Right lung (tissue), 10 donors: ENCODE measurements at places on chromosomes 2 and 18. TPM values are rescaled to one million over a fixed set of nuclear protein-coding genes. Genes with fewer than 3 reads are reported as not detected.

- no peak for DNase-seq
Observed at GRCh38 chr2:222866358-222866960, 5.6 kb downstream of the ACSL3 start.

DNA sequence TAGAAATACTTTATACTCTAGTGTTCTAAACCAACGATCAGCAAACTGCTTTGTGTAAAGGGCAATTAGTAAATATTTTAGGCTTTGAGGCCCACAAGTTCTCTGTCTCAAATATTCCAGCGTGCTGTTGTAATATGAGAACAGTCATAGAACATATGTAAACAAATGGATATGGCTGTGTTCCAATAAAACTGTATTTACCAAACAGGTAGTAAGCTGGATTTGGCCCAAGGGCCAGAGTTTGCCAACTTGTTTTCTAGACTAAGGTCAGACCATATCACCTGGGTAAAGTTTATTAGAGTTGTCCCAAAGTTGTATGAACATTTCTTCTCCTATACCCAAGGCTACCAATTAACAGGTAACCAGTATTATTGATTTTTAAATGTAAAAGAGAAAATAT is 303.2 kb upstream of the MC4R start:
- DNase-seq = no peak

- DNase-seq = no peak
Observed at GRCh38 chr2:97740590-97741182, 27.3 kb downstream of the ZAP70 start.

DNA sequence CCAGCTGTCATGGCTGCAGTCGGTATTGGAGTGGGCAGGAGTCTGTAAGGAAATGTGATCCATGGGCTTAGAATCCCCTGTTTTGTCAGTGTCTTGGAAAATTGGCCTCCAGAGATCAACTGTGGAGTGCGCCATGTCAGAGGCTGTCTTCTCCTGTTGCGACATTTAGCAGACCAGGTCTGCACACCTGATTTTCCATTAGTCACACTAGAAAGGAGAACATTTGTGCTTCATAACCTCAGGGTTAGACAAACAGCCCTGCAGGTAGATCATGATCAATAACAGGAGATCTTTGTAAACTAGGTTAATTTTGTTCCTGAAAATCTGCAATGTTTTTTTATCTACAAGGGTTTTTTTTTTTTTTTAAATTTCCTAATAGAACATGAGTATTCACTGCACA is 28.0 kb downstream of the LDLRAD4 start:
- DNase-seq = no peak

DNA sequence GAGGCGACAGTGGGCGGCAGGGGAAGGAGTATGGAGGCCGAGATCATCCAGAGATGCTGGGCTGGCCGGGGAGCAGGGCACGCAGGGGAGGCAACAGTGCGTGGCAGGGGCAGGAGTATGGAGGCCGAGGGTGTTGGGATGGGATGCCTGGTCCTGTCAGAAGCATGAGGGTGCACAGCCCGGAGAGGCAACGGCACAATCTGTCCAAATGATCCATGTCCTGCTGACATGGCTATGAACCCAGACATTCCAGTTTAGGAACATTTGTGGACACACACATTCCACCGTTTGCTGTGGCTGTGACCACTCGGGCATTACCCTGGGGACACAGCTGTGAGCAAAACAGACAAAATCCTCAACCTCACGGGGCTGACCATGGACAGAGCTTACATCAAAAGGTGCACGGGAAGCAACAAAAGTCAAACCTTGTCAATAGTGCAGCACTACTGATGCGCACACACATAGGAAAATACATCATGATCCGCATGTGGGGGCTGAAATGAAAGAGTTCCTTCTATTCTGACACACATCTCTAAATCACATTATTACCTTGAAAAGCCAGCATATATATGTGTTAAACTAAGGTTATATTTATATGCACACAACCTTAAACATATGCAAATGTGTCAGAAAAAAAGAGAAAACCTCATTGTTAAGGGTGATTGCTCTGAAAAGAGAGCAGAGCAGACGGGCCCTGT is 144.0 kb upstream of the GPC1 start:
- no peak for DNase-seq

- no peak for DNase-seq
Observed at GRCh38 chr2:106759966-106760365, 126.0 kb downstream of the ST6GAL2 start.

DNA sequence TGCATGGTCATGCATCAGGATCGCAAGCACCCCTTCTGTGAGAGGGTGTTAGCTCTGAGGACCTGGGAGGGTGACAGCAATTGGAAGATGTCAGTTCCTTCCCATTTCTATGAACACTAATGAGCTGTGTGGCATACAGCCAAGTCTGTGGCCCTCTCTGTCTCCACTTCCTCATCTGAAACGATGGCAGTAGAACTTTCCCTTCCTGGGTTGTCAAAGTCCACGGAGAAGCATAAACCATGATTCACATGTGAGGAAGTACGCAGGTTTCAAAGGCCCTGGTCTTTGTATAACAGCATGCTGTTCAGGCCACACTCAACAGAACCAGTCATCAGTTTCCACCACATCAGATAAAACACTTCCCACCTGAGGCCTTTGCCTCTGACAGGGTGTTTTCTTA is 167.4 kb upstream of the RAB6C start:
- DNase-seq = peak; percentile 11

DNA sequence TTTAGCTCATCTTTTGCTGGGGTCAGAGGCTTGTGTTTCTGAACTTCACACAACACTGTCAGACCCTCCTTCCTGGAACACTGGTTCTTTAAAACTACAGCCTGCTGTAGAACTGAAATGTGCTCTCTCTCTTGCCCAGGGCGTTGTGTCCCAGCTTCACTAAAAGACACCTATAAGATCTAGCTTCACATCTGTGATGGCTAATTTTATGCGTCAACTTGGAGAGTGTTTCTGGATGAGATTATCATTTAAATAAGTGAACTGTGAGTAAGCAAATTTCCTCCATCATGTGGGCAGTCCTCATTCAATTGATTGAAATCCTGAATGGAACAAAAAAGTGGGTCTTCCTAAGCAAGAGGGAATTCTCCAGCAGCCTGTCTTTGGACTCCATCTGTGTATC is 140.3 kb downstream of the OSR1 start:
- DNase-seq = no peak

DNA sequence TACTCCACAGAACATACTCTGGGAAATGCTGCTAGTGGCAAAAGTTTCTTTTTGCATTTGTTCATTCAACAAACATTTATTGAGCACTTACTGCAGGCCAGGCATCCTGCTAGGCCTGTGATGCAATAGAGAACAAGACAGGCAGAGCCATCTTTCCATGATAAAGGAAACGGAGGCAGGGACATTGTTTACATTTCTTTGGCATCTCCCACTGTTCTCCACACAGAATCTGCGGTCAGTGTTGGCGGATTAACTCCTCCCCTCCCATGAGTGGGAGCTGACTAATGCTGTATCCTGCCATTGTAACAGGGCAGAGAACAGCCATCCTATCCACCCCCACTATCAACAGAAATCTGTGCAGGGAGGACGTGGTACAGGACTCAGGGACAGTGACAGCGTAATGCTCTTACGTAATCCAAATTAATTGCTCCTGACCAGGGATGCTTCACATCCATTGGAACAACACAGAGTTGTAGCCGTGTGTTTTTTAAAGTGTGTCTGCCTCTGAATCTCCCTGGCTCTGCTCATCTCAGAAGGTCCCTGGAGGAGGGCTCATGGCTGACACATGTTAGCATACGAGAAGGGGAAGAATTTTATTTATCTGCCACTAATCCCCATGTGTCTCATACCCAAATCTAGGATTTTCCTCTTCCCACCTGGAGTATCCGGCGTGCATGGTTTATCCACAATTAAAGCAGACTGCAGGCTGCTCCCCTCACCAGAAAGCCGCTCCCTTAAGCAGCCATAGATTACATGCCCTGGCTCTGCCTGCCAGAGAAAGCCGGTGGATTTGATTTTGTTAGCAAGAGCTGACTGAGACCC is 32.3 kb downstream of the STEAP3 start:
- DNase-seq = no peak

CHRNA1 gene
- polyA plus RNA-seq = 6.2 TPM

- no peak for DNase-seq
Observed at GRCh38 chr2:241848761-241849615, 9.7 kb downstream of the PDCD1 start.

DNA sequence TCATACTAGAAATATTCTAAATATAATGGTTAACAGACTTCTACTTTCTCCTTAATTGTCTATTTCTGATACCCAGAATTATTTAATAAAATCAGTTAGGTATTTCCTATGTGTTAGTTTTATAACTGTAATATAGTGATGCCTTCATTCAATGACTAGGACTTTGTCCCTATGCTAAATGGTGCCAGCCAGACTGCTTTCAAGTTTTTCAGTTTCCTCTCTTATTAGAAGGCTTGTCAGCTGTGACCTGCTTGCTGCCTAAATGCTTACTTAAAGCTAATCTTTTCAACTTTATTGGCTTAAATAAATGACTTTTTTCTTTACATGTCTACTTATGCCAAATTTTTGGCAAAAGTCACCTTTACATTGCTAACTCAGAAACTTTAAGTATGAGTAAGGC is 30.7 kb downstream of the BAZ2B start:
- DNase-seq = no peak

LHCGR gene
- polyA plus RNA-seq = 0.13 TPM

DNA sequence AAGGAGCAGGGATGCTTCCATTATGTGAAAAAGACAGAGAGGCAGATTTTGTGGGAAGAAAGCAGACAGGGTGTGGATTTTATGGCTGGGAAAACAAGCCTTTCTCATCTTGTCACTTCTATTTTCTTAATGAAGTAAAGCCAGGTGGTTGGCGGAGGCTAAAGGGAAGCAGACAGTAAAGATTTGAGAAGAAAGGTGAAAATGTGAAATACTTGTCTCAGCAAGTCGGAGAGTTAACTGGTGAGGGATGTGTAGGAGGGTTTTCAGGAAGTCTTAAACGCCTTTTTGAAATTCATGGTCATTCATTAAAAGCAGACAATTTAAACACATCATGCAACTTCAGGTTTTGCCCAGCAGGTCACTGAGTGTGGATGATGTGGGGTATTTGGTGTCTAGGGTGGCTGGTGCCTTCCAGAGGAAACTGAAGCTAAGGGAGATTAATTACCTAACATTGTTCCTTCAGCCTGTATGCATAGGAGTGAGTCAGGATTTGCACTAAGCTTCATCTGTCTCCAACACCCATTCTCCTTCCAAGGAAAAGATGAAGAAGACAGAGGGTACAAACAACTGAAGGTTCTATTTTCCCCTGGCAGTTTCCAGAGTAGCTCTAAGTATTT is 20.7 kb downstream of the SLC14A2 start:
- no peak for DNase-seq

NBEAL1 gene
- polyA plus RNA-seq = 18.1 TPM

GRCh38 chr2:229734410-229734809 is 20.1 kb upstream of the DNER start:
- no peak for DNase-seq

TMEM17 gene
- polyA plus RNA-seq = 4.9 TPM

GRCh38 chr18:28576941-28577340 is 400.0 kb upstream of the CDH2 start:
- no peak for DNase-seq

GRCh38 chr2:230942920-230943896 is 18.2 kb upstream of the GPR55 start:
- no peak for DNase-seq

GRCh38 chr2:74778381-74779264 is 55.3 kb upstream of the HK2 start:
- DNase-seq = peak; percentile 31

DNA sequence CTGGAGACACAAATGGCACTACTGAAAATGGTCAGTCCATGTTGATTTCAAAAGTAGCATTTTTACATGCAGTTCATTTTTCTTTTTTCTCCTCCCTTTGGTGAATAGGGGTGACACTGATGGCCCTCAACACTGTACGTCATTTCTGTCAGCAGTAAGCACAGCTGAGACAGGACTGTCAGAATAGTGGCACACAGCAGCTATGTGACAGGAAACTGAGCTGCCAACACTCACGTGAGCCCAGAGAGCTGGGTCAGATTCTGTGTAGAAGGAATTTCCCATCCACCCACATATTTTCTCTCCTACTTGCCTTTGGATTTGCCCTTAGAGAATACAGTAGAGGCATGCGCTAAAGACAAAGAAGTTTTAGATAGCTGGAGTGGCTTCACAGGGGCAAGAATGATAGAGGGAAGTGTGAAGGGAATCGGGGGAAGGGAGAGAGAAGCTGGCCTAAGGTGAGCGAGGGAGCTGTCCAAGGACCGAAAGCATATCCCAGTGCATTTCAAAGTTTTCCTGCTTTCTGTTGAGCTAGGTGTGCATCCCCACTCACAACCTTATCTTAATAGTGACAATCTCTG is 476.6 kb downstream of the CNTNAP5 start:
- no peak for DNase-seq
